ENCODE measurements at places on chromosomes 6 and 20.

- DNase-seq = no peak
Observed at GRCh38 chr20:37797669-37798175, 103.9 kb downstream of the CTNNBL1 start.

DNA sequence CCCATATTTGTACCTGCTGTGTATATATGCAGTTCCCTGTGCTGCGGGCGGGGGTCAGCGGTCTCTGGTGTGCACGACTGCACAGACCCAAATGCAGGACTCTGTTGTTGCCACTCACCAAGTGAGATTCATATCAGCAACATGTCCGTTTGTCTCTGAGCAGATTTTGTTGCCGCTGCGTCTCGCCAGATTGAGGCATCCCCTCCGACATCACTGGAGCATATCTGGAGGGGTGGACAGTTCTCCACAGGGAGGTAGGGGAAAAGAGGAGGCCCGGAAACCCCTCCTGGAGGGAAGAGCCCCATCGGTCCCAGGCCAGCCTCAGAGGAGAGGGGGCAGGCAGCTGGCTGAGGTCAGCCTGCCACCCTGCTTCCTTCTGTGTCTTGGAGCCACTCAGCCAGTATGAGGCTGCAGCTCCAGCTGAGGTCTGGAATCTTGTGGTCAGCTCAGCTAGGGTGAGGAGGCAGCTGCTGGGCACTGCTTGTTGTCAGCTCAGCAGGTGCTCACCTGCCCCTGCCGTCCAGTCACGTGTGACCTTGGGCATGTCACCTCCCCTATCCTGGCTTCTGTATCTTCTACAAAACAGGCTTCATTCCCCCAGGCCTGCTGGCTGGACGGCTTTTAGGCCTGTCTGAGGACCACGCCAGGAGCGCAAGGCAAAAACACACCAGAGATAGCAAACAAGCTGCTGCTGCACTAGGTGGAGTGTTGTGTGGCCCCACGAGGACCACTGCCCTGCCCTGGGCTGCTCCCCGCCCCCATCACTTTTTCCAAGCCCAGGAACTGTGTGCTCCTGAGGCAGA, 47.1 kb downstream of the HNF4A start:
- DNase-seq = no peak

- DNase-seq = no peak
Observed at GRCh38 chr6:8659404-8660189, 224.3 kb upstream of the SLC35B3 start.

- no peak for DNase-seq
Observed at GRCh38 chr6:3402310-3403237, 54.3 kb downstream of the SLC22A23 start.

DNA sequence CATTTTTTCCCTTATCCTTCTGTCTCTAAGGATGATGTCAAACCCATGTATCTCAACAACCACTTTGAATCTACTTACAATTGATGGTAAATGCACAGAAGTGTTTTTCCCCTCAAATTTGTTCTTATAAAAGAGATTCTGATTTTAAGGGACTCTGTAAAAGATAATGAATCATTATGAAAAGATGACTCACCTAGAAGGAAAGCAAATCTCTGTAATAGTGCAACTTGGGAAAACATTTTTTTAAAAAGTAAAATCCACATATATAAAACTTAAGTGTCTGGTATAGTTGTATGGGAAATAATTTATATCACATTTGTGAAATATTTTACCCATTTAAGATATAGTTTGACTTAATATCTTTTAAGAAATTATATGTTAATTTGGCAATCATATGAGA, 137.0 kb downstream of the TINAG start:
- no peak for DNase-seq

DNA sequence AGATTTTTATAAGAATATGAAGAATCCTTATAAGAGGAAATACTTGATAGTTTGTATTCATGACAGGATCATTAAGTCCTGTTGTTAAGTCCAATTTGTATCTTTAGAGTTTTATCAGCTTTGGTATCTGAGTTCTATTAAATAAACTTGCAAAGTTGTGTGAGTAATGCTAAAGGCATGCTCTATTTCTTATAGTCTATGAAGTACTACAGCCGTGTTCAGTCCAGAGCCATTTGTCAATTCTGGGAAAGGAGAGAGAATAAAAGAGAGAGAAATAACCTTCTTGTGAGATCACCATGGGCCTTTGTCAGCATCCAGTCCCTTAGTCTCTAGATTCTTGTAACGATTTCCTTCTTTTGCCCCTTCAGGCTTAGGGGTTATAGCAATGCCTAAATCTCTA, 181.2 kb upstream of the POU3F2 start:
- no peak for DNase-seq

- DNase-seq = no peak
Observed at GRCh38 chr6:56724455-56724854, 81.8 kb upstream of the DST start.

GRCh38 chr20:55273149-55273548, 732.2 kb downstream of the CBLN4 start:
- no peak for DNase-seq

- DNase-seq = no peak
Observed at GRCh38 chr6:13188306-13188705, 140.0 kb downstream of the TBC1D7 start.

GRCh38 chr6:148629592-148630465, 117.0 kb upstream of the UST start:
- no peak for DNase-seq

DNA sequence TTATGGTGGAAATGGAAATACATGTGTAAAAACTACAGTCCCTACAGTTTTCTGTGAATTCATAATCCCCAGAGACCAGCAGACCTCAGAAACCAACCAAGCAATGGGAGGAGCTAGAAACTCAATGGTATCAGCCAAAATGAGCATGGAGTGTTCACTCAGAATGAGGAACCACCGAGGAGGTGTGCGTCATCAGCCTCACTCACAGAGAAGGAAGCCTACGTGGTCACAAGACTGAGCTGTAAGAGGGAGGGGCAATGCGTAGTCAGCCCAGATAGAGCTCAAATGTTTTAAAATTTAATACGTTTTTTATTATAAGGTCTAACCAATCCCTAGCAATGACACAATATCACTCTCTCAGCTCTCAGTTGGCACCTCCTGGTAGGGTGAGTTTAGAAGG, 17.4 kb downstream of the MYLK4 start:
- DNase-seq = peak; percentile 50

GRCh38 chr6:90388395-90388794, 91.8 kb upstream of the BACH2 start:
- DNase-seq = peak; percentile 73

DNA sequence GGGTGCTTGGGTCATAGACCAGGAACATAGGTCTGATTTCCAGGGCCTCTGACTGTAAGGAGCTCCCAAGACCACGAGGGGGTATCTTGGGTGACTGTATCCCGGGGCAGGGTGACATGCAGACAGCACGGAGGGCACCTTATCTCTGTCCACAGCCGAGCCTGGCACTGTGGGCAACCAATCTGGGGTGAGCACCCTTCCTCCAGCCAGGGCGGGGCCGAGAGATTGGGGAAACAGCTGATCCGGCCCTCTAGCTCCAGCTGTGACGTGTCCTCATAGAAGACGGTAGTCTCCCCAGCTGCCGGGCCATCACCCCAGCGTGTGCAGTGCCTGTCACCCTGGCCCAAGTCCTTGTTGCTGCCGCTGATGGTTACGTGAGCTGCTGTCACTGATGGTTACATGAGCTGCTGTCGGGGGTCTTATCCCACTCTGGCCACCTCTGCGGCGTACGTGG, 139.6 kb upstream of the RNF24 start:
- no peak for DNase-seq

GRCh38 chr6:1662534-1662933, 52.8 kb downstream of the FOXC1 start:
- DNase-seq = no peak

GRCh38 chr6:7051780-7052442, 55.9 kb upstream of the RREB1 start:
- DNase-seq = peak; percentile 13

DNA sequence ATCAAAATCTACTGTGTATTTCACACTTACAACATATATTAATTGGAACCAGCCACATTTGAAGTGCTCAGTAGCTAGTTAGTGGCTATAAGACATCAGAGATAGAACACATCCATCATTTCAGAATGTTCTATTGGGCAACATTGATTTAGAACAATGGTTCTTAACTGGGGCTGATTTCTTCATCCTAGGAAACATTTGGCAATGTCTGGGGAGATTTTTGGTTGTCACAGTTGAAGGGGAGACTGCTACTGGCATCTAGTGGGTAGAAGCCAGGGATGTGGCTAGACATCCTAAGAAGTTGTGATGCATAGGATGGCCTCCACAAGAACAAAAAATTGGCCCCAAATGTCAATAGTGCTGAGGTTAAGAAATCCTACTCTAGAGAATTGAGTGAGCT, 132.5 kb downstream of the OLIG3 start:
- DNase-seq = no peak

DNA sequence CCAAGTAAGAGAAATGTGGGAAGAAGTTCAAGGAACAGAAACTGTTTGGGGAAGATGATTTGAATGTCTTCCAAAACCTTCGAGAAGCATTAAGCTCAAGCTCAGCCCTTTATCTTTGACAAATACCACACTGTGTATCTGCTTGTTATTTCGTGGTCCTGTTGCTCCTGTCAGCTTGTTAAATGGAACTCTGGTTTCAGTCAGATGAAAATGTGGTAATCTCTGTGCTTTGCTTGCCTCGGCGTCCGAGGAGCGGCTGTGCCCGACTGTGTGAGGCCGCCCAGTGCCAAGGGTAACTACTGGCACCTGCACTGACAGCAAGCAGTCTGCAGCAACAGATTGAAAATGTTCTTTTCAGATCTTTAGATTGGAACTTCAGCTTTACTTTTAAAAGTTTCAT, 577.9 kb upstream of the FLRT3 start:
- DNase-seq = no peak

- no peak for DNase-seq
Observed at GRCh38 chr20:32670773-32671455, 2.8 kb downstream of the C20orf203 start.

- no peak for DNase-seq
Observed at GRCh38 chr6:106666282-106667021, 37.1 kb downstream of the QRSL1 start.

DNA sequence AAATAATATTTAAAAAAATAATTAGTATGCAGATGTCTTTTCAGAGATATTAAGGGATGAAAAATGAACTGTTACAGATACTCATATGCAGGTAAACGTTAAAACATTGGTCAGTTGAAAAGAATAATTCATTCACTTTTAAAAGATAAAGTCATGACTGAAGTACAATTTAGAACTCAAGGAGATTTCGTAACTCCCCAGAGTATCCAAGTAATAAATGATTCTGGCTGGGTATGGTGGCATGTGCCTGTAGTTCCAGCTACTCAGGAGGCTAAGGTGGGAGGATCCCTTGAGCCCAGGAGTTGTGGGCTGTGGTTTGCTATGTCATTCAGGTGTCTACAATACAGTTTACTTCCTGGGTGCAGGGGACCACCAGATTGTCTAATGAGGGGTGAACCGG, 122.3 kb upstream of the TMEM181 start:
- DNase-seq = no peak

- DNase-seq = no peak
Observed at GRCh38 chr6:45661661-45662060, 283.9 kb upstream of the SUPT3H start.

DNA sequence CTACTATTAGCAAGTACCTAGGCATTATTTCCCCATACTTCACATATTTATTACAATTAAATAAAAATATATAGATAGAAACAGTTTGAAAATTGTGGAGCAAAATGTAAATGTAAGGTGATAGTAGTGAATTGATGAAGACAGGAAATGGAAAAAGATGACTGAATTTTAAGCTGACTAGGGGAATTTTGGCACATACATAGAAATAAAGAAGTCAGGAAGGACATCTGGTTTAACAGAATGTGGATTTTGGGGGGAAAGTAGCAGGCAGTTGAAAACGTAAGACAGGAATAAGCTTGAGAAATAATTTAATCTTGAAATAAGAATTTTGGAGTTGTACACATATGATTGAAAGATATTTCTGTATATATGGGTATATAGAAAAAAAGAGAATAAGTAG, 701.7 kb upstream of the CITED2 start:
- DNase-seq = no peak

DNA sequence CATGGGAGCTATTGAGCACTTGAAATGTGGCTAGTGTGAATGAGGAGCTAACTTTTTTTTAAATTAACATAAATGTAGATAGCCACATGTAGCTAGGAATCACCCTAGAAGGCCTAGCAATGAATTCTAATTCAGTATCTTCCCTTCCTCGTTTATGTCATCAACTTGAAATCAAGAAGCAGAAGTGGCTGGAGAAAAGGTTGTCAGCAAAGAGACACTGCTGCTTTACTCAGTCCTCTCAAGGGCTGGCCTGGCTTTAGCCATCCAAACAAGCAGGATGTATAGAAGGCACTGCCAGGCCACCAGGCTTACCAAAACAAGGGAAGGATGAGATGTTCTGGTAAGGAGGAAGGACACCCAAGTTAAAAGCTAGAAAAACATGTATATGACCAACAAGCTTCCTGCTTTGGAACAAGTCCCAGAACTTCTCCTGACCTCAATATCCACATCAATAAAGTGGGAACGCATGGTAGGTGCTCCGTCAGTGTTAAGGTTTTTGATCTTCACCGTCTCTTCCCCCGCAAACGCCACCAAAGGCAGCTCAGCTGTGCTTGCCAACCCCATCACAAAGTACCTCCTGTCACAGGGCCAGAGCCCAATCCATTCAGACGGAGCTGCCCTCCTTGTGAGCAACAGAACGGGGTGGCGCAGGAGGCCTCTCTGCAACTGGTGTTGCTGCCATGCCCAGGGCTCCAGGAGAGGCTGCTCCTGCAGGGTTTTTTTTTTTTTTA, 235.8 kb upstream of the RIN2 start:
- no peak for DNase-seq

GRCh38 chr6:122718616-122719015, 60.9 kb upstream of the FABP7 start:
- no peak for DNase-seq

DNA sequence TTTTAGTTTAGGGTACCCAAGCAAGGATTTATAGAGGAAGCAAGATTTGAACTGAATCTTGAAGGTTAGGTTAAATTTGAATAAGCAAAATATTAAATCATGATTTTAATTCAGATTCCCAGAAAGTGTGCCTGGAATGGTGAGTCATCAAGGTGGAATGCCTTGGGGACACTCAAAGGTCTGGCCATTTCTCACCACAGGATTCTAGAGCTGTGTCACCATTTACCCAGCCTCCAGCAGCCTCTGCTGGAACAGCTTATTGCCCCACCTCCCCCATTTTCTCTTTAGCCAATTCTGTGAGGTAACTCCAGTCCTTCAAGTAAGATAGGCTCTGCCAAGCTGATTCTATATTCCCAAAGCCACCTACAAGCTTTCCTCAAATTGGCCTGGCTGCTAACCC, 181.4 kb downstream of the SIM1 start:
- DNase-seq = no peak

DNA sequence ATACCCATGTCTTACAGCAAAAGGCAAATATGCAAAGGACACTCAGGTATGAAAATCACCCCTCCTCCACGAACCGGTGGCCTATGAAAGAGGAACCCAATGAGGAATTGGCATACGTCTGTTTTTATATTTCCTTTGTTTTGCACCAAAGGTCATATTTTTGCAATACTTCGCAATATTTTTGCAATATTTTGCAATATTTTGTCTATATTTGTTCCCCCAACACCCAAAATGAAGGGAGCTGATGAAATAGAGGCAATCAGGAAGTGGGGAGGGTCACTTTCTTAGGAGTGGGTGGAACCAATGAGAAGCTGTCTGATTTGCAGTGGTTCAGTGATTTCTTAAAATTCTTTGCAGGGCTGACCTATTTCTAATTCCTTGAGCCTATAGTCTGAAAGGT, 296.8 kb upstream of the TSHZ2 start:
- DNase-seq = no peak

GRCh38 chr20:57611586-57612311, 8.5 kb downstream of the ZBP1 start:
- DNase-seq = no peak

- DNase-seq = no peak
Observed at GRCh38 chr20:18215566-18215965, 72.8 kb upstream of the ZNF133 start.

Measured in T-helper 2 cell treated with Interferon-gamma antibody and Interleukin-4, amounts not matched to agents 5 μg/mL and 100 μg/mL, for 36 hours (primary cell).